ENCODE measurements at places on chromosomes 12 and 14.

DNA sequence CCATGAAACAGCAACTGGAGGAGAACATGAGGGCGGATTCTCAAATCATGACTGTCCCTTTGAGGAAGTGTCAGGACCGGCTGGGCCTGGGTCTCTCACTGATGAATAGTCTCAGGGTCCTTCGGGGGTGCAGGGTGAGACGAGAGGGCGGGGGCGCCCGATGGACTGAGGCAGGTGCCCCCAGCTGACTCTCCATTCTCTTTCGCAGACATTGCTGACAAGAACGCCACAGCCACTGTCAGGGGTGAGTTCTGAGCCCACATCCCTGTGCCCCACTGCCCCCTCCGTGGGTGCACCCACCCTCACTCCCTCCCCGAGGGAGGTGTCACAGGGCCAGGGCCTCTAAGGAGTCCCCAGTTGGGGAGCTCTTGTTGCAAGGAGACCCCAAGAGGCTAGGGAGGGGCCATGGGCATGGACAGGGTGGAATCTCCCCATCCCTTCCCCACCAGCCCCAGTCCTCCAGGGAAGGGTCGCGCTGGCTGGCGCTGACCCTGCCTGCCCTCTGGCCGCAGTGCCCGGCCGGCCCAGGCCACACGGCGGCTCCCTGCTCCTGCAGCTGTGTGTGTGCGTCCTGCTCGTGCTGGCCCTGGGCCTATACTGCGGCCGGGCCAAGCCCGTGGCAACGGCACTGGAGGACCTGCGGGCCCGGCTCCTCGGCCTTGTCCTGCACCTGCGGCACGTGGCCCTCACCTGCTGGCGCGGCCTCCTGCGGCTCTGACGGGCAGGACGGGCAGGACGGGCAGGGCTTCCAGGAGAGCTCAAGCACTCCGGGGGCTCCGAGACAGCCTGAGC lies 8.7 kb downstream of the C14orf180 start:
- no peak for DNase-seq

GRCh38 chr12:44603701-44604100 lies 272.4 kb downstream of the NELL2 start:
- no peak for DNase-seq

DNA sequence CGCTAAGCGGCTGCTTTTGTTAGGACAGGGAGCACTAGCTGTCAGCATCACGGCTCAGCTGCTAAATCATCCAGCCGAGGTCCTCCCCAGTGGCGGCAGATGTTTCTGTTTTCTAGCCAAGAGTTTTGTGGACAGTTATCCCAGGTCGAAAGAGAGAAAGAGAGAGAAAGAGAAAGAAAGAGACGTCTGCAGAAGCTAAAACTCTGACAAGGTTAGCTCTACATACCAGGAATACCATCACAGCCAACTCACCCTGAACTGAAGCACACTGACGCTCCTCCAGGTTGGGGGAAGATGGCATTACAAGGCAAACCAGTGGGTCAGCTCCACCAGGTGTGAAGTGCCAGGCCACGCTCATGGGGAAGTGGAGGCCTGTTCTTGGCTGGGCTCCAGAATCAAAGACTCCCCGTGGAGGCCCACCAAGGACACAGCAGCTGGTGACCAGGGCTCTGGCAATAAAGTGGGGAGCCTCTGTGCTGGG lies 64.9 kb upstream of the DICER1 start:
- DNase-seq: no peak

DNA sequence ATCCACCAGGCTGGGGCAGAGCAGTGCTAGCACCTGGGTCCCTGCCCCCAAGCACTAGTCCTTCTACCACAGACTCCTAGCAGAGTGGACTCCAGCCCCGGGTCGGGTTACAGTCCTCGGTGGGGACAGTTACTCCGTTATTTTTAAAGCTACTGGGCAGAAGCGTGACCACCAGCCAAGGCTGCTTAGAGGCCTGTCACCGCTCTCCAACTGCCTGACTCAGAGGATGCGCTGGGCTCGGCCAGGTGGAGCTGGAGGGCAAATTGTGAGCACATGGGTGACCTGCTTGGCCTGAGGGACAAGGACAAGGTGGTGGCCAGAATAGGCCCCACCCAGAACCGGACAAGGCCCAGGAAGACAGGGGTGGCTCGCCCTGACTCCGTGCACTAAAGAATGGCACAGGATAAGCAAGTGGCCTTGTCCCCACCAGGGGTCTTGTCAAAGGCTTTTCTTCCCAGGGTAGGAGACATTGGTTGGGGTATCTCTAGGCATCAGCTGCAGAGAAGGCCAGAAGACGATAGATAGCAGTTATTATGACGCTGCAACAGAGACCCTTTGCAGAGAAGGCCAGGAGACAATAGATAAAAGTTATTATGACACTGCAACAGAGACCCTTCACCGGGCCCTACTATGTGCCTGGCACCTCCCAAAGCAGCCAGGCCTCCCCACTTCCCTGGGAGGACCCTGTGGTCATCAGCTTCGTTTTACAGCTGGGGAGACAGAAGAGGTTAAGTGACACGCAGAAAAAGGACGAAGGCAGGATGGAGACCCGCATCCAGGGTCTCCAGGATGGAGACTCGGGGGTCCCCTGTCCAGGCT lies 1.6 kb downstream of the ABCB9 start:
- DNase-seq: no peak

DNA sequence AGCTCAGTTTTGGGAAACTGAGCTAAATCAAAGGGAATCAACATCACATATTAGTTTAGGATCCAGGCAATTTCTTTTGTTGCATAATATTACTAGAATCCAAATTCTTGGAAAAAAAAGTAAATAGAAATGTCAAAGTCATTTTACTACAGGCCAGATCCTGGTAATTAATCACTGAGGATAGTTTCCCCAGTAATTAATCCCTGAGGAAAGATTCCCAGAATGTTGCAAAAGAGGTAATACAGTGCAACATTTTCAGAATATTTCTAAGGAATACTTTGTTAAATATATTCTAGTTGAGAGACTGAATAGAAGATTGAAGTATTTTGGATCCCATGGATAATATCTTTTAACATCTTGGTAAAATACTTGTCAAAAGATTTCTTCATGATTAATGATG lies 207.0 kb upstream of the GARIN2 start:
- DNase-seq: no peak

- DNase-seq: no peak
Measured at GRCh38 chr14:90870950-90871604, 54.8 kb upstream of the TTC7B start.

DNA sequence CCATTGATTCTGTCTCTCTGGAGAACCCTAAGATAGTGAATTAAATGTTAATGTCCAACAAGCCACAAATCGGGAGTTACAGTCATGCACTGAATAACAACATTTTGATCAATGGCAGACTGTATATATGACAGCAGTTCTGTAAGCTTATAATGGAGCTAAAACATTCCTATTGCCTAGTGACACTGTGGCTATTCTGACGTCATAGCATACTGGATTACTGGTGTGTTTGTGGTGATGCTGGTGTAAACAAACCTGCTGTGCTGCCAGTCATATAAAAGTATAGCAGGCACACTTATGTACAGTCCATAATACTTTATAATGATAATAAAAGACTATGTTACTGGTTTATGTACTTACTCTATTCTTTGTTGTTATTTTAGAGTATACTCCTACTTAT lies 56.7 kb upstream of the BICD1 start:
- DNase-seq: no peak

- no peak for DNase-seq
Measured at GRCh38 chr12:16359512-16360491, 12.4 kb downstream of the MGST1 start.

- DNase-seq: no peak
Measured at GRCh38 chr14:63992858-63993257, 140.1 kb downstream of the SYNE2 start.

GRCh38 chr14:91886961-91887360 lies 19.6 kb upstream of the TC2N start:
- no peak for DNase-seq

- no peak for DNase-seq
Measured at GRCh38 chr12:106487664-106488063, 95.1 kb upstream of the RFX4 start.

DNA sequence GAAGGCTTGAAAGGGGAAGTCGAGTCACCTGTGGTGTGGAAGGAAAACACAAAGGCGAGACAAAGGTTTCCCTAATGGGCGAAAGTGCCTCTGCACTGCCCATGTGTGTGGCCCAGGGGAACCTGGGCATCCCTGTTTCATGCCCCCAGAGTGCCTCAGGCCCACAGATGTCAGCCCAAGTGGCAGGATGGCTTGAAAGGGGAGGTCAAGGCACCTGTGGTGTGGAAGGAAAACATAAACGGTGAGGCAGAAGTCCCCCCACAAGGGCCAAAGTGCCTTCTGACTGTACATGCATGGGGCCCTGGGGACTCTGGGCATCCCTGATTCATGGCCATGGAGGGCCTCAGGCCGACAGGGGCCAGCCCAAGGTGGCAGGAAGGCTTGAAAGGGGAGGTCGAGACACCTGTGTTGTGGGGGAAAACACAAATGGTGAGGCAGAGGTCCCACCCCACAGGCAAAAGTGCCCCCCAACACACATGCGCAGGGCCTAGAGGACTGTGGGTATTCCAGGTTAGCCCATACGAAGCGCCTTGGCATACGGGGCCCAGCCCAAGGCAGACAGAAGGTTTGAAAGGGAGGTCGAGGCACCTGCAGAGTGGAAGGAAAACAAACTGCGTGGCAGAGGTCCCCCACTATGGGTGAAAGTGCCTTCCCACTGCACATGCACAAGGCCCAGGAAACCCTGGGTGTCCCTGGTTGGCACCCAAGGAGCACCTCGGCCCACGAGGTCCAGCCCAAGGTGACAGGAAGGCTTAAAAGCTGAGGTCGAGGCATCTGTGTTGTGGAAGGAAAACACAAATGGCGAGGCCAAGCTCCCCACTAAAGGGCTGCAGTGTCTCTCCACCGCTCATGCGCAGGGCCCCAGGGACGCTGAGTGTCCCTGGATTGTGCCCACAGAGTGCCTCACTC lies 382.3 kb downstream of the ALG10 start:
- no peak for DNase-seq

- no peak for DNase-seq
Measured at GRCh38 chr12:91057368-91058165, at the start of gene KERA. Gene KERA, minus strand, starts transcription at chr12:91058024. Its CDS starts 1,743 bp downstream, at chr12:91056281.

All from GM06990 (cell line).